Activated T-helper 1 cell treated with Interleukin-2 at 50 U/mL for 16 hours (primary cell): ENCODE measurements at places on chromosomes 6 and 20.

GRCh38 chr6:125524356-125524755 lies 222.6 kb upstream of the HDDC2 start:
- DNase-seq, result no peak

DNA sequence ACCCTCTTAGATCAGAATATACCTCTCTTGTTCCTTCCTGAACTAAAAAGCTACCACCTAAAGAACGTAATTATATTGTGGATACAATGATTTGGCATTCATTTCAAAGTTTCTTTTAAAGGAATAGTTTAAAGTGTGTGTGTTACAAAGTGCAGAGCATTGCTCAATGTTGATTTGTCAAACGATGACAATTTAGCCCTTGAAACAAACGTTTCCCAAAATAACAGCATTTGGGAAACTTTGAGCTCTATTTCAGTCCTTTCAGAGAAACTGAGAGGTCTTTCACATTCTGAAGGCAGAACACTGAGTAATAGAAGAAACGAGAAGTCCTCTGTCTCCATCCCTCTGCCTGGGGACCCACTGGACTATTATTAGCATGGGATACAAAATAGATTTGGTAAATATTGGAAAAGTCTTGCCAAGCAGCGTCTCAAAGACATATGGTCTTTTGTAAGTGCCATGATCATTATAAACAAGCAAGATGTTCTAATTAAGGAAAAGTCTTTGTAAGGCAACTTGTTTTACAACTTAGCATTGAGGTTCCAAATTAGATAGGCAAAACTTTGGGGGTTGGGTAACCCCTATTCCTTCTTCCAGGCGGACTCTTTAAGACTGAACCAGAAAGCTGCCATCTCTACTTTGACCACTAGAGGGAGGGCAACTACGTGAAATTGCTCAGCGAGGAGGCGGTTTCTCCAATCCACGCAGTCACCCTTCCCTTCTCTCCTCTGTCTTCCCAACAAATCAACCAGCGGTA lies 208.8 kb downstream of the RNF144B start:
- no peak for DNase-seq

DNA sequence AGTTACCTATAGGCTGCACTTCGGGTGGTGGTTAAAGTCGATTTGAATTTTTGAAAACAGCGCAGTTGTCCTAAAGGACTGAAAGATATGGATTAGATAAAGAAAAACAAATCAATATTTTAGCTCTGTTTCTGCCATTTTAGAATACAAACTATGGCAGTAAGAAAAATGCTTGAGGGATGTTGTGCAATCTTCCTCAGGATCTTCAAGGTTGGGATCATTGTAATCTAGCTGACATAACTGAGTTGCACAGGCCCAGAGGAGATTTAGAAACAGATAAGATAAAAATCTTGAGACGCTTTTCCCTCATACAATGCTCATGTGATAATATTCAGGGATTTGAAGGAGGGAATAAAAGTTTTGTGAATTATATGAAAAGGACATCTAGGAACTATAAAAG lies 926 bp downstream of the PEX3 start:
- no peak for DNase-seq

- no peak for DNase-seq
These were observed at the start of gene DEFB116 for GRCh38 chr20:31308535-31309162. TSS of gene DEFB116 (minus strand) at chr20:31308585. CDS start at chr20:31308585, 0 bp downstream.

- DNase-seq, result no peak
These were observed 114.5 kb upstream of the EDN1 start for GRCh38 chr6:12175626-12176025.

DNA sequence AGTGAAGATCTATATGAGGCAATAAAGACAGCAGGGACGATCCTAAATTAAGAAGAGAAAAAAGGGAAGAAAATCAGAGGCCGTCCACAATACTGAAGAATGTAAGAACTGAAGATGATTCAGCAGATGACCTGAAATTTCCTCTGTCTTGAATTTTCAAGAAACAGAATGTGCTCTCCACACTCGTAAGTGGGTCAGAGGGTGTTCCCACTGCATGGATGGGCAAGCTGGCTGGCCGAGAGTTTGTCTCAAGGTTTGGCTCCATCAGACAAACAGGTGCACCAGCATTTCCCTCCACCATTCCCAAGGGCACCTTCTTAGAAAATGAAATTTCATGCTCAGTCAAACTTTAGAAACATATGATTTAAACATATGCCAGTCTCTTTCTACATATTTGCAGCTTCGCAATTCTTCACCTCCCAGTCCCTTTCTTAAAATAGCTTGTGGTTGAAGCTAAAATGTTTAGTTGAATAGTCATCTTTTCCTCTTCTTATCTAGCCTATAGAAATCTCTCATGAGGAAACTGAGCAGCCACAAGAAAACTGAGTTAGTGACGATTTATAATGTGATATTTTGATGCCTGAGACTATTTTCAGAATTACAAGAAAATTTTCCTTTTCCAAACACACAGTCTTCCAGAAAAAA lies 576.4 kb downstream of the PRKN start:
- no peak for DNase-seq

- DNase-seq, result no peak
These were observed 4.0 kb upstream of the CD93 start for GRCh38 chr20:23090147-23090546.

DNA sequence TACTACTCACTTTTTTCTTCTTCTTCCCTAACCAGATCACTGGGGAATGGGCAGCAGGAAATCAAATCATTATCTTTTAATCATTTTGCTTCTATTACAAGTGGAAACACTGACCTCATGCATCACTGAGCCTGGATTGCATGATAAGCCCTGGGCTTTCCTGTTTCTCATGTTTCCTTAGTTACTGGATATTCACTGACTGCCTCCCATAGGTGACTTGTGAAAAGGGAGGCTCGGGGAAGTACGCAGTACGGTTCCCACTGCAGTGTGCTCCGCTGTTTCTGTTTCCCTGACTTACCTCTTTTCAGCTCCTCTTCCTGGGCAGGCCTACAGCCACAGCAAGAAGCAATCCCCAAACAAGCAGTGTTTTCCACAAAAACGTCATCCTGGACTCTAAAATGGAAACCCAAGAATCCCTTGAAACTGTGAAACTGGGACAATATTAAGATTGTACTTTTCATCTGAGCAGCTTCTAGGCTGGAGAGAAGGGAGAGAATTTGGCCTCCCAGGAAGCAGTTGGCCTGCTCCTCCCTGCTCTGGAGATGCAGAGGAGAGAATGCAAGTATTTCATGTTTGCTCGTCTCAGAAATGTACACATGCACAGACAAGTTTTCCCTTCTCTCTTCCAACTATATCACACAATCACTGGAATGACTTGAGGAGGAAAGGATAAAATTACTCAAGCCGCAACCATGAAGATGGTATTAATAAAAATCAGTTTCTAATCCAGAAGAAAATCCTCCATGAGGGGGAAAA lies 13.1 kb downstream of the BTNL2 start:
- no peak for DNase-seq

DNA sequence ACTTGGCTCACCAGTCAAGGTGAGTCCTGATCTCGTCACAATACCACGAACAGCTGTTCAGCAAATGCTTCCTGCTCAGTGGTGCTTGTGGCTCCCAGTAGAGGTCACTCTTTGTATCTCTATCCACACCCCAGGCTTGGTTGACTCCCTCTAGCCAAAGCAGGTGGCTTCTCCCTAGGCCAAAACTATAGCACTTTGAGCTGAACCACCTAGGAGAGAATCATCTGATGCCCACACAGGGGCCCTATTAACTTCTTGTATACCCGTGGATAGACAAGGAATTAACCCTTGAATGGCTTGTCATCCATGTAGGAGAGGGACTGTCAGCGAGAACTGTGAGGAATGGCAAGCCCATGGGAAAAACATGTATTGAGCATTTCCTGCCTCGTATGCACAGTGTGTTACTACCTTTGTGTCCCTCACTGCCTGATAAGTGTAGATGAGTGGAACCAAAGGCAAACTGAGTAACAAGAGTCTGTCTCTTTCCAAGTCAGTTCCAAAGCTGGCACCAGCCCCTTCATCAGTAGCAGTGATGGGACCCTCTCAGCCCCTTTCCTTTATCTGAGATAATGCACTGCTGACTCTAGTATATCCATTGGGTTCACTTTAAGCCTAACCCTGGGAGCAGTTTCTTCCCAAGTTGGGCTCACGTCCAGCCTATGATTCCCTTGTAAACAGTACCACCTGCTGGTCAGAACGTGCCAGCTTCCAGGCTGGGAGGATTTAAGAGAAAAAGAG lies 42.5 kb downstream of the EIF2S2 start:
- DNase-seq, result peak; percentile 33

DNA sequence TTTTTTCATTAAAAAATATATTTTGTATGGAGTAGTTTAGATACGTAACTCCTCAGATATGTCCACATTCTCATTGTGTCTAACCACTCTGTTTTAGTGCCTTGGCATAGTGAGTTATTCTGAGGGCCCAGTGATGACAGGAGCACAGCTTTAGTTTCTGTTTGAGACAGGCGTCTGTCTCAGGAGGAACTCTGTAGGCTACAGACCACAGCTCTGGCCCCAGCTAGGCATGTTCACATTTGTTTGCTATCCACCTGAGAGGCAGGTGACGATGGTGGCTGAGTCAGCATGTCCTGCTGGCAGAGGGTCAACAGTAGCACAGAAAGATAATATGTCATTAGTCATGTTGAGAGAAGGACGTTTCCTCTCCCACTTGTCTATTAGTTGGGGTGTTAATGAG lies 16.3 kb downstream of the LRRC1 start:
- DNase-seq, result no peak

- no peak for DNase-seq
These were observed 34.9 kb downstream of the C20orf203 start for GRCh38 chr20:32638848-32639247.

GRCh38 chr6:35498422-35499067 lies 1.7 kb upstream of the TEAD3 start:
- DNase-seq, result no peak

GRCh38 chr6:119333707-119334295 lies 15.8 kb downstream of the MAN1A1 start:
- no peak for DNase-seq

- DNase-seq, result no peak
These were observed 532.9 kb downstream of the CDH26 start for GRCh38 chr20:60491051-60491581.

DNA sequence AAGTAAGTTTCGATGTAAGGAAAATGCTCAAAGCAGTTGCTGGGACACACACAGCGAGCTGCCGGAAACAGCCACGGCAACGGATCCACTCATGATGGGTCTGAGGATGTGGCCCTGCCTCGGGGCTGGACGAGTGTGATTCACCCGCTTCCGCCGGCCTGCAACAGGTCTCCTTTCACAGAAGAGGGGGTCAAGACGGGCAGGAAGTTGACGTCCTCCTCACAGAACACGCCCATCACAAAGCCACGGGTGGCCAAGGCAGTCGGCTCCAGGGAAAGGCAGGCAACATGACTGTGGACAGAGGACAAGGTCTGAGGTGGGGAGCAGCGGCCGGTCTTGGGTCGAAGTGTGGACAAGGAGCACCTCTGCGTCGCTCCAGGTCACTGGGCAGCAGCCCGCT lies 29.9 kb upstream of the SMOC2 start:
- no peak for DNase-seq

- DNase-seq, result no peak
These were observed 53.5 kb upstream of the BMP6 start for GRCh38 chr6:7672066-7673062.

GRCh38 chr6:52653151-52653550 lies 17.8 kb upstream of the TMEM14A start:
- DNase-seq, result no peak

DNA sequence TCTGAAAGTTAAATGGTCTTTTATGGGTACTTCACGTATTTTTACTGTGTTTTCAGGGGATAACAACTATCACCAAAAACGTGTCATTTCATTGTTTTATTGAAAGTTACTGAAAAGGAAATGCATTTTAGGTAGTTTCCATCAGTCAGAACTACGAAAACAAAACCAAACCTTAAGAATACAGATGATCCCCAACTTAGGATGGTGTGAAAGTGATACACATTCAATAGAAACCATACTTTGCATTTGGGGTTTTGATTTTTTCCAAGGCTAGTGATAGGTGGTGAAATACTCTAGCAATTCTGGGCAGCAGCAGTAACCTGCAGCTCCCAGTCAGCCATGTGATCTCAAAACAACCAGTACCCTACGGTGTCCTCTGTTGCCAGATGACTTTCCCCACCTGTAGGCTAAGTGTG lies 25.9 kb upstream of the EFHC1 start:
- no peak for DNase-seq

DNA sequence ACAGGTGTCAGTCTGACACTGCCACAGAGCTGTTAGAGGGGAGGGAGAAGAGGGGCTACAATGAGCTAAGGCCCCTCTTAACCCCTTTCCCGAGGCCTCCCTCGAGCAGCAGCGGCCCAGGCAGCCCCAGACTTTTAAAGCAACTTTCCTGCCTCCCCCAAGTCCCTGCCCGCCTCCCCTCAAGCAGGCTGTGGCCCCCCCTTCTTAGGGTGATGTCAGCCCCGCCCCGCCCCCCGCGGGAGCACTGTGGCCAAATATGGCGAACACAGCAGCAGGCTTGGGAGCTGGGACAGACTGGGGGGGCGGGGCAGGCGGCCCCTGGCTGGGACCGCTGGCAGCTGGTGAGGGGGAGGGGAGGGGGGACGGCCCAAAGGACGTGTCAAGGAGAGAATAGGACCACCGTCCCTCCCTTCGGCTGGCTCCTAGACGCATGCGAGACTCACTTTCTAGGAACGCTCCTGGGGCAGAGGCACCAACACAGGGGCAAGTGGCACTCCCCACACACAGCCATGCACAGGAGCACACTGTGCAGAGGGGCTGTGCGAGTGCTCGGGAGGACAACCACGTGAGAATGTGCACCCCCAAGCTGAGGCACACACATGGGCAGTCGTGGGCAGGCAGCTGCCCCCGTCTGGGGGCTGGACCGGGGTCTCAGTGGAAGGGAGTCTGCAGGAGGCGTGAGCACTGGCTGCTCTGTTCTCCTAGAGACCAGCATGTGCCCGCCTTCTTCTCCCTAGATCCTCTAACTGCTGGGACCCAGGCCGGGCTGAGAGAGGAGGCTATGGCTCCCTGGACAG lies 6.7 kb downstream of the TEAD3 start:
- DNase-seq, result no peak

- DNase-seq, result no peak
These were observed 9.3 kb upstream of the TXNDC5 start for GRCh38 chr6:7919871-7920270.

DNA sequence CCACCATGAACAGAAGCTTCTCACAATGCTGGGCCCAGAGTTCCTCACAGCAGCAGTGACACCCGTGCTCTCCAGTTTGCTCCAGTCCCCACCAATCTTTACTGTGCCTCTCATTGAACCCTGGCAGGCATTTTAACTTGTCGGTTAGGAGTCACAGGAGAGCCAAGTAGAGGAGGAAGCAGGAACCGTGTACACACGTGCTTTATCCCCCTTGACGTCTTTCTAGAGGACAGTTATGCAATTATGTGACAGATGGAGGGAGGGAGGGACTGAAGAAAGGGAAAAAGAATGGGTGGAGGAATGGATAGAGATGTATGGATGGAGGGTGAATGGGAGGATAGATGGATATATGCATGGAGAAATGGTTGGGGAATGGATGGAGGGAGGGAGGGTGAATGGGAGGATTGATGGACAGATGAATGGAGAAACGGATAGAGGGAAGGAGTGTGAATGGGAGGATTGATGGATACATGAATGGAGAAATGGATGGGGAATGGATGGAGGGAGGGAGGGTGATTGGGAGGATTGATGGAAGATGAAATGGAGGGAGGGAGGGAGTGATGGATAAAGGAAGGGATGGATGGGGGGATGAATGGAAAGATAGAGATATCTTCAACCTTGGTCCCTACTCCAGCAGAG lies 26.0 kb downstream of the RBM38 start:
- DNase-seq, result no peak
